ENCODE measurements at places on chromosomes 12 and 14.

DNA sequence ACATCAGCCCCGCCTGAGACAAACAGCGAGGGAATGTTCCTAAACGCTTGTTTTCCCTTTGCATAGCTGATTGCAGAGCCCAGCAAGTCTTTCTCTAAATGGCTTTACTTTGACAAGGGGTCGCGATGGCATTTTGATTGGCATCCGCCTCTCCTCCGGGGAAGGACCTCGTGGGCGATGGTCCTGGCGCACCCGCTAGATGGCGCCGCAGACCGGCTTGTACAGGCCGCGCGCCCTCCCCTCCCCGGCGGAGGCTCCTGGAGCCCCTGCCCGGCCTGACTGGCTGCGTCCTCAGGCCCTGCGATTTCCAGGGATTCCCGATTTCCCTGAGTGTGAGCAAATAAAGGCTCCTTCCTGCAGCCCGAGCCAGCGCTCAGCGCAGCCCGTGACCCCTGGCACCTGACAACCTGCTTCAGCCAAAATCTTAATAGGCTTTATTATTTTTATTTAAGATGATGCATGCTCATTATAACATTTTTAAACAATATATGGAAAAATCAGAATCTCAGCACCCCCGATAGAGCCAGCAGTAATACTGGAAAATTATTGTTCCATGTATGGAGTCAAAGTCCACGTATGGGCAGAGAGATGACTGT lies 468.3 kb downstream of the AACS start:
- DNase-seq, result no peak

- no peak for DNase-seq
Observed at GRCh38 chr14:44154446-44154845, 352.6 kb downstream of the FSCB start.

- DNase-seq, result no peak
Observed at GRCh38 chr12:131350943-131351318, 360.0 kb upstream of the SFSWAP start.

DNA sequence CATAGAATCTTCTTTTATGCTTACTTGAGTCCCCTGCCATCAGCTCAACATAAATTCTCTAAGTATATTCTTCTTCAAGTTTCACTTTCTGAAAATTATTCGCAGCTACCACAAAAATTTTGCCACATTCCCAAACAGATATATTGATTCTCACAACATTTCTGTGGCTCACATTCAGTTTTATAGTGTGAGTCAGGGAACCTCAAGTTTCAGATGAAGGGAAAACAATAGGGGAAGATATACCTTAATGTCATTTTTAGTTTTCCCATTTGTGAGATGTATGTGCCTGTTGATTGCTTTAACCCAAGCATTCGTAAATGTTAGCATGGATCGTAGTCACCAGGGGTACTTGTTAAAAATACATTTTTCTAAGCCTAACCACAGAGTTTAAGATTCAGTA lies 465.8 kb downstream of the CCER1 start:
- no peak for DNase-seq

GRCh38 chr12:38053113-38053512 lies 263.5 kb upstream of the ALG10B start:
- no peak for DNase-seq

GRCh38 chr14:52044791-52045522 lies 23.9 kb downstream of the NID2 start:
- DNase-seq, result no peak

GRCh38 chr14:50835280-50835679 lies 4.3 kb upstream of the NIN start:
- DNase-seq, result no peak

- DNase-seq, result no peak
Observed at GRCh38 chr14:75010472-75011093, 7.9 kb downstream of the EIF2B2 start.

DNA sequence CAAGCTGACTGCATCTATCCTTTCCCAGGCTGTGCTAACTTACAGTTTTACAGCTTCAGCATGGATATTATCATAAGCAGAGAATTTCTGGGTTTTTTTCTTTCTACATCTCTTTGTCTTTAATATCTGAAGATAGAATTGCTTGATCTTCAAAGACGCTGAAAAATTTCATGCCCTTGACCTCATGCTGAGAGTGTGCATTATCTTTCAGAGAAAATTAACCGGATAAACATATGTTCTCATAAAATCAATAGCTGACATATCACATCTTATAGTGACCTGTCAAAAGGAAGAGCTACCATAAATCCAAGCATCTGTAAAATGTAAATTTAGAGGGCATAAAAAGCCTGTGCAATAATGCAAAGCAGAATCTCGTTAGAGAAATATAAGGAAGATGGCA lies 1704.1 kb upstream of the FLRT2 start:
- no peak for DNase-seq

DNA sequence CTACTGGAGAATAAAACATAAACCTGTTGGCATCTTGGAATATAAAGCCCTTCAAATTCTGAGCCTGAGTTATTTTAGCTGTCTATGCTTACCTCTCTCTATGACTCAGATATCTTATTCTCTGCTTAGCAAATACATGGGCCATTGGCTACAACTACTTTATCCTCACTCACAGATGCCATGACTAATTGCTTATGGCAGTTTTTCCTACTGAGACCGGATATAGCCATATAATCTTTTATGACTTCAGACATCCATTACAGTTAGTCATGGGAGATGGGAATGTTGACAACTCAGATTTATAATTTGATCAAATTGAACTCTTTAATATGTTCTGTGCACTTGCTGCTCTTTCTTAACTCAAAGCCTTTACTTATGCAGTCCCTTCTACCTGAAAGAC lies 502.4 kb upstream of the ATP2B1 start:
- DNase-seq, result no peak

- DNase-seq, result no peak
Observed at GRCh38 chr14:50820786-50821509, 10.0 kb downstream of the NIN start.

GRCh38 chr12:77833329-77833728 lies 2.6 kb downstream of the NAV3 start:
- no peak for DNase-seq

DNA sequence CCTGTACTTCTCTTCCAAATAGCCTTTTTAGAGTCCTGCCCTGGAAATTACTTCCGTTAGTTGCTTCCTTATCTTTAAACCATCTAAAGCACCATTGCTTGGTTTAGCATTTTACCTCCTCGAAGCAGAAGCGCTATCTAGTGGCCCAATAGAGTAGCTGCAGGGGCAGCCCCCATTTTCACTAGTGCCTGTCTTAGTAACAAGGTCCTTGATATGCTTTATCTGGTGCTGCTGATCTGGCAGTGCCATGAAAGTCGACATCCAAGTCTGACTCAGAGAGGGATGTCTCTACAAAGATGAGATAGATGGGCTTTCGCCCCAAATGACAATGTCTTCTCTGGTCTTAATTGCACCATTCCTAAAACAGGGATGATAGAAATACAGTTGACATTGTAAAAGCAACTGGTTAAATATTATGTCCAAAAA lies 25.0 kb upstream of the CIT start:
- DNase-seq, result peak; percentile 54

GRCh38 chr12:105189293-105189692 lies 46.7 kb downstream of the APPL2 start:
- no peak for DNase-seq

DNA sequence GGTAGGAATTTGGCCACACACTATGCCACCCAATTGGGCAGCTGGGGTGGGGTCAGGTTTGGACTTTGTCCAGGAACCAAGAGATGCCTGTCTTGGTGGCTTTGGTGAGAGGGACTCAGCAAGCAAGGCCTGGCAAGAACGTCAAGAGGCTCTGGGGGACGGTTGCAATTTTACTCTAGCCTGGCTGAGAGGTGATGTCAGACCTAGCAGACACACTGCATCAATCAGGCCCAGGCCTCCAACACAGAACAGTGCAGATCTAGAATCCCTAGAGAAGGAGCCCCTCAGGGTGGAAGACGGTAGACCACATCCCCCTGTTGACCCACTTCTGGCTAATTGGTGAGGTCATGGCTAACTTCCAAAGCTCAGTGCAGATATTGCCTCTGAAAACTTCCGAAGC lies 1.6 kb upstream of the UNC119B start:
- DNase-seq, result no peak

GRCh38 chr14:61598980-61599379 lies 96.3 kb upstream of the HIF1A start:
- DNase-seq, result no peak

- no peak for DNase-seq
Observed at GRCh38 chr12:113612076-113612728, 140.5 kb upstream of the LHX5 start.

DNA sequence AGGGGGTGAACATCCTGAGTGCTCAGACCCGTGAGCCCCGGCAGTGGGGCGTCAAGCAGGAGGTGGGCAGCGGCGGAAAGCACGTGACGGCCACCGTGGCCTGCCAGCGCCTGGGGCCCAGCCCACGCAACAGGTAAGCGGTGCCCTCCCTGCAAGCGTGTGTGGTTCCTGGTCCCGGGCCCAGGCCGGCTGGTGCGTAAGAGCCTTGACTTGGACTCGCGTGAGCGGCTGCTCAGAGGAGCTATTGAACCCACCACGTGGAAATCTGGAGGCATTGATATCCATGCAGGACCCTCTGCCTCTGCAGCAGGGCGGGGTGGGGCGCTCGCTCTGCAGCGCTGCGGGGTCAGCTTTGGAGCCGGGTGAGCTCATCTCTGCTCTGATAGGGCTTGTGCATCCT lies 277.0 kb downstream of the TMEM132C start:
- DNase-seq, result no peak

Measured in activated CD8-positive, alpha-beta memory T cell treated with anti-CD3 and anti-CD28 coated beads for 4 hours (primary cell).